Neural progenitor cell (in vitro differentiated cells): ENCODE measurements at places on chromosomes 16 and 17. TPM values are rescaled to one million over a fixed set of nuclear protein-coding genes. Genes with fewer than 3 reads are reported as not detected.

Gene GLP2R
- total RNA-seq = not detected in 2 replicates

Gene PDILT
- not detected in 2 replicates for total RNA-seq

GRCh38 chr17:12282056-12282455 lies 261.4 kb downstream of the MAP2K4 start:
- DNase-seq = no peak

GRCh38 chr17:17141860-17142552 lies 64.1 kb downstream of the PLD6 start:
- peak; percentile 78 for DNase-seq

- no peak for DNase-seq
These were observed 88.4 kb downstream of the ZZEF1 start for GRCh38 chr17:4054446-4054845.

- peak; percentile 62 for DNase-seq
These were observed 21.4 kb upstream of the CHMP6 start for GRCh38 chr17:80970044-80970761.

GRCh38 chr16:27698746-27699145 lies 148.8 kb downstream of the KATNIP start:
- no peak for DNase-seq

DNA sequence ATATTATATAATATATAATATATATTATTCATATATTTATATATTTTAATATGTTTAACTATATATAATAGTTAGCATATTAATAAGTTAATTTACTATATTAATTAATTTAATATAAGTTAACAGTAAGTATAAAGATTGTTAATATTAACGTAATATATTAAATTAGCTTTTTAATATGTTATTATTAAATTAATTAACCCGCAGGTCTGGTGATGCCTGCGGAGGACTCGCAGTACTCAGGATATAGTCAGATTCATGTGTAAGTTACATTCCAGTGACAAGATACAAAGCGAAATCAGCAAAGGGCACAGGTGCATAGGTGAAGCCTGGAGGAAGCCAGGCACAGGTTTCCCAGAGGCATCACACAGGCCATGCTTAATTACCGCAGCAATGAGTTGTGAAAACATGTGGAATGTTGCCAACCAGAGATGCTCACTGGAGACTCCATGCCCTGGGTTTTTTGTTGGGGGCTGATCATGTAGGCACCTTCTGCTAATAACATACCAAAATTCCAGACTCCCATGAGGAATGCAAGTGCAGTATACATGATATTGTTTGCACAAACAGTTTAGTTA lies 130.4 kb upstream of the MPHOSPH6 start:
- DNase-seq = no peak

DNA sequence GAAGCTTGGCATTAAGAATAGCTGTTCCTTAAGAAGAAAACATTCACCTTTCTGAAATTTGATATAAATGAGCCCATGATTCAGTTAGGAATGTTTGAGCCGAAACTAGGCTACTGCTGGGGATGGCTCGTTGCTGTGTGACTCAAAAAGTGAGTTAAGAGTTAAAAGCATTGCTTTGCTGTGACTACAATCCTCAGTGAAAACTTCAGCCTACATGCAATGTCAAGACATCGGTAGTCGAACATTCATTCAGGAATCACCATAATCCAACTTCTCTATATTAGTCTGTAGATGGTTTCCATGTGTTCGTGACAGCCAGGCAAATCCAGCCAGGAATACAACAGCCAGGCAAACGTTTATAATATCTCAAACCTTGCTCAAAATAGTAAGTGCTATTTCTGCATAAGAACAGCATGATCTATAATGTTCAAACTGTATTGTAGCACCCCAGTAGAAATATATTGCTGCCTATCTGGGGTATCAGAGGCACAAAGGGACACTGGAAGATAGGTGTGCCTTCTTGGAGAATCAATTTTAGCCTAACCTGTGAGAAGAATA lies 1225.1 kb downstream of the CDH8 start:
- DNase-seq = no peak

GRCh38 chr17:18921912-18922451 lies 30.0 kb upstream of the SLC5A10 start:
- no peak for DNase-seq
